ENCODE measurements at places on chromosomes 2 and 18. TPM values are rescaled to one million over a fixed set of nuclear protein-coding genes. Genes with fewer than 3 reads are reported as not detected.

SDC1 gene
- total RNA-seq, result 128 TPM

ST6GAL2 gene
- total RNA-seq, result 21.9 TPM

GDF7 gene
- 0.09 TPM for total RNA-seq

OSBPL6 gene
- total RNA-seq, result 7.2 TPM

SLC5A7 gene
- total RNA-seq, result not detected

SLC14A1 gene
- total RNA-seq, result not detected

OR6B2 gene
- not detected for total RNA-seq

TCF23 gene
- not detected for total RNA-seq

GPR45 gene
- total RNA-seq, result not detected

SERPINB11 gene
- total RNA-seq, result not detected

EPB41L3 gene
- 0.52 TPM for total RNA-seq

AQP12A gene
- total RNA-seq, result not detected

C2orf78 gene
- total RNA-seq, result not detected

TMEM178A gene
- not detected for total RNA-seq

TMEM169 gene
- 0.35 TPM for total RNA-seq

DOK6 gene
- not detected for total RNA-seq

Measured in A549 treated with ZK216348 at 1 μM for 4 hours (cell line).